Lower lobe of right lung (tissue), 2 donors: ENCODE measurements at places on chromosomes 3 and 15. TPM values are rescaled to one million over a fixed set of nuclear protein-coding genes. Genes with fewer than 3 reads are reported as not detected.

Gene PCOLCE2
- 41.0 TPM for total RNA-seq

DNA sequence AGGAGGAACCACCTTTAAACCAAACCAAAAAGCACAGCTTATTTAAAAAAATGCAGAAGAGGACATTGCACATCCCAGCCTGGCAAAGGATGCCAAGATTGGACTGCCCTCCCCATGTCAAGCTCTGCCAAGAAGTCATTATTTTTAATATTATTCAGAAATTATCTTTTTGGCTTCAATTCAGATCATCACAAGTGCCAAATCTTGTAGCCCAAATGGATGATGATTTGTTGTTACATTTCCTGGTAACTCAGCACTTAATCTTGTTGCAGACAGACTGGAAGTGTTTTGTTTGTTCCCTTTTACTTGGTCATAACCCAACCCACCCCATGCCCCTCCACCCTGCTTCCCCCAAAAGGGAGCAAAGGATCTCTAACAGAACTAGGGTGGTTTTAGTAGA lies 28.1 kb upstream of the LXN start:
- peaks cover 33% of the 10 kb centered on the region for H3K36me3 ChIP-seq
- H3K27ac ChIP-seq, result no peak overlapping the region
- no peak for DNase-seq
- H3K27me3 ChIP-seq, result no peaks in the 10 kb centered on the region

DNA sequence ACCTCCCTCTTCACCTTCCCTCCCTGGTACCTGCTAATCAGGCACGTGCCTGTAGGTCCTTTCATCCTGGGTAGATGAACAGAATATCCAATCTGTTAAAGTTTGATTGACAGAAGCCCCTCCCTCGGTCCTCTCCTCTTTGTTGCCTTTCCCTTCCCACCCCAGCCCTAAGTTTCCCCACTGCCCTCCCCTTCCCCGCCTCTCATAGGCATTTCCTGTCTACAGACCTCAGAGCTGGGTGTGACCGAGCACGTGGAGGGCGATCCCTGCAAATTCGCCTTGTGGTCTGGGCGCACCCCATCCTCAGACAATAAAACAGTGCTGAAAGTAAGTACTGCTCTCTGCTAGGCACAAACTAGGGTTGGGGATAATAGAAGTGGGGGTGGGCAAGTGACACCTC lies 239.2 kb upstream of the UMPS start:
- no peaks in the 10 kb centered on the region for H3K4me1 ChIP-seq
- H3K27me3 ChIP-seq, result no peaks in the 10 kb centered on the region
- no peak overlapping the region for H3K27ac ChIP-seq

DNA sequence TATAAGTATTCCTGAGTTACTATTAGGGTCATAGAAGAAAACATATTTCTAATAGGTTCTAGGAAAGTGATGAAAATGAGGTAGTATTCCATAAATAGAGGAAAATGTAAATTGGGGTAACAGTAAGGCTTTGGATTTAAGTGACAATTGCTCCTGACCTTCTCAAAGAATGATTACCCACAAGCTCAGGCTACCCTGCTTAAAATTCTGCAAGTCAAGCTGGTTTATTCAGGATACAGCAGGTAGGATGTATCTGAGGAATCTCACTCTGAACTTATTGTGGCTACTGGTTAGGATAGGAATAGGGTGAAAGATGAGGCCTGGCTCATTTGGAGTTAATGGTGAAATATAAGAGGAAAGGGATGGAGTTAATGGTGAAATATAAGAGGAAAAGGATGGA lies 67.7 kb downstream of the CD200R1L start:
- no peak overlapping the region for H3K27ac ChIP-seq
- H3K4me1 ChIP-seq, result peaks cover 15% of the 10 kb centered on the region
- H3K27me3 ChIP-seq, result no peaks in the 10 kb centered on the region
- no peak for DNase-seq
- no peak overlapping the region for H3K4me3 ChIP-seq
- no peaks in the 10 kb centered on the region for H3K36me3 ChIP-seq

DNA sequence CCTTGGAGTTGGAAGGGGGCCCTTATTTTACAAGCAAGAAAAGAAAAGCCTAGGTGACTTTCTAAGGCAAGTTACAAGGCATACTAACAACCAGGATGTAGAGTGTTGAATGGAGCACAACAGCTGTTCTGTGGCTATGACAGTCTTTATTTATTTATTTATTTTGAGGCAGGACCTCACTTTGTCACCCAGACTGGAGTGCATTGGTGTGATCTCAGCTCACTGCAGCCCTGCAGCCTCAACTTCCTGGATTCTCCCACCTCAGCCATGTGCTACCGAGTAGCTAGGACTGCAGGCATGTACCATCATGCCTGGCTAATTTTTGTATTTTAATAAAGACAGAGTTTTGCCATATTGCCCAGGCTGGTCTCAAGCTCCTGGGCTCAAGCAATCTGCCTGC lies 973.4 kb downstream of the ROBO1 start:
- no peaks in the 10 kb centered on the region for H3K27me3 ChIP-seq
- no peaks in the 10 kb centered on the region for H3K4me1 ChIP-seq
- DNase-seq, result no peak
- no peak overlapping the region for H3K4me3 ChIP-seq
- no peaks in the 10 kb centered on the region for H3K36me3 ChIP-seq
